ENCODE measurements at places on chromosomes 3 and 15.

- DNase-seq: no peak
Observed at GRCh38 chr3:117745516-117745915, 1035.9 kb downstream of the TUSC7 start.

GRCh38 chr15:100373942-100374341, 32.2 kb upstream of the ADAMTS17 start:
- no peak for DNase-seq

- no peak for DNase-seq
Observed at GRCh38 chr3:150055332-150055731, 84.6 kb upstream of the PFN2 start.

- DNase-seq: peak; percentile 84
Observed at GRCh38 chr3:169772305-169772896, 795 bp upstream of the MYNN start.

GRCh38 chr3:62604751-62605351, 231.5 kb upstream of the FEZF2 start:
- DNase-seq: no peak

DNA sequence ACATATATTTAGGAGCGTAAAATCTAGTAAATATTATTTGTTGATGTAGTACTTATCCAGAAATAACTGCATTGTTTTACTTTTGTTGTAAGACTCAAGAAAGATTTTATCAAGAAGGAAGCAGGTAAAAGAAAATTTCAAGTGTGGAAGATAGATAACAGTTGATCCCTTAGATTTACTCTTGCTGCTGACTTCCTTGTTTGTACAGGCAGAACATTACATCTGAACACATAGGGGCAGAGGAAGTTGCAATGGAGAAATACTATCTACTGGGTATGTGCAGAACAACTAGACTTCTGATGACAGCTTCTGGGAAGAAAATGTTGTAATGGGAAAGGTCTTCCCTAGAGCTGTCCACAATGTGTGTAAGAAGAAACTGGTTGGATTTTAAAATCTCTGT, 350.6 kb downstream of the NLGN1 start:
- no peak for DNase-seq

GRCh38 chr3:82306189-82306588, 544.7 kb upstream of the GBE1 start:
- no peak for DNase-seq

- DNase-seq: no peak
Observed at GRCh38 chr3:55180161-55180560, 252.3 kb upstream of the LRTM1 start.

GRCh38 chr3:75342425-75342824, 321.7 kb upstream of the FRG2C start:
- DNase-seq: no peak

GRCh38 chr3:67357610-67358458, 296.6 kb downstream of the SUCLG2 start:
- DNase-seq: peak; percentile 0

DNA sequence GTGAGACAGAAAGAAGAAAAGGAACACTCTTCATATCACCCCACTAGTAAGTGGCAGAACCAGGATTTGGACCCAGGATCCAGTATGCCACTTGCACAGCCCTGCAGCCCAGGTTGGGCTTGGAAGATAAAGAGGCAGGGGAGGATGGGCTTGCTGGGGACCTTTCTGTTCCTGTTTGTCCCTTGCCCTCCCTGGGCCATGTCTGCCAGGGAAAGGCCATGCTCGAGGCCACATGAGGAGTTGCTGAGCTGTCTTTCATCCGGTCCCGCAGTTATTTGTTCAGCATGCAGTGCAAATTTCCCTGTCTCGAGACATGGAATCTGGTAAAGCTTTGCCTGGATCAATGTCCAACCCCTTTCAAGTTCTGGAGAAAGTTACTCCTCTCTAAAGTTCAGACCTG, 116.0 kb upstream of the MRPS22 start:
- DNase-seq: no peak

GRCh38 chr15:63500265-63501250, 3.8 kb upstream of the USP3 start:
- no peak for DNase-seq

- DNase-seq: no peak
Observed at GRCh38 chr3:148335612-148336011, 362.1 kb upstream of the AGTR1 start.

- no peak for DNase-seq
Observed at GRCh38 chr3:136171097-136171542, 25.0 kb downstream of the MSL2 start.

GRCh38 chr15:65916664-65917406, 47.5 kb downstream of the RAB11A start:
- no peak for DNase-seq

DNA sequence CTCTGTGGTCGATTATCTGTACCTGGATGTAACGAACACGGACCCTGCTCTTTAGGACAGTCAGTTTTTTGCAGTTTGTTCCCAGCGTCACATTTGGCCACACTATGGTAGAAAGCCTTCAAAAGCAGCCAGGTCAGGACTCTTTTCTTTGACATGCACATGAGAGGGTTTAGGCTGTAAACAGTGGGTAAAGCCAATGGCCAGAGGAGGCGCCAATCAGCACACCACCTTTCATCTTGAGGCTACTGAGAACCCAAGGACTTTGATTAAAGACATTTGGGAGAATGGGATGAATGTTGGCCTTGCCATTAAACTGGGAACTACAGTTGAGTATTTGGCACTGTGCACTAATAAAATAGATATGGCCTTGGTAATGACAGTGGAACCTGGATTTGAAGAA, 225.9 kb downstream of the OXSM start:
- DNase-seq: no peak

GRCh38 chr3:43584043-43584826, 37.6 kb downstream of the ANO10 start:
- no peak for DNase-seq
